Activated CD4-positive, alpha-beta T cell treated with anti-CD3 and anti-CD28 coated beads, Interleukin-2, amount 50 U/mL, for 48 hours (primary cell): ENCODE measurements at places on chromosomes 1 and 21.

DNA sequence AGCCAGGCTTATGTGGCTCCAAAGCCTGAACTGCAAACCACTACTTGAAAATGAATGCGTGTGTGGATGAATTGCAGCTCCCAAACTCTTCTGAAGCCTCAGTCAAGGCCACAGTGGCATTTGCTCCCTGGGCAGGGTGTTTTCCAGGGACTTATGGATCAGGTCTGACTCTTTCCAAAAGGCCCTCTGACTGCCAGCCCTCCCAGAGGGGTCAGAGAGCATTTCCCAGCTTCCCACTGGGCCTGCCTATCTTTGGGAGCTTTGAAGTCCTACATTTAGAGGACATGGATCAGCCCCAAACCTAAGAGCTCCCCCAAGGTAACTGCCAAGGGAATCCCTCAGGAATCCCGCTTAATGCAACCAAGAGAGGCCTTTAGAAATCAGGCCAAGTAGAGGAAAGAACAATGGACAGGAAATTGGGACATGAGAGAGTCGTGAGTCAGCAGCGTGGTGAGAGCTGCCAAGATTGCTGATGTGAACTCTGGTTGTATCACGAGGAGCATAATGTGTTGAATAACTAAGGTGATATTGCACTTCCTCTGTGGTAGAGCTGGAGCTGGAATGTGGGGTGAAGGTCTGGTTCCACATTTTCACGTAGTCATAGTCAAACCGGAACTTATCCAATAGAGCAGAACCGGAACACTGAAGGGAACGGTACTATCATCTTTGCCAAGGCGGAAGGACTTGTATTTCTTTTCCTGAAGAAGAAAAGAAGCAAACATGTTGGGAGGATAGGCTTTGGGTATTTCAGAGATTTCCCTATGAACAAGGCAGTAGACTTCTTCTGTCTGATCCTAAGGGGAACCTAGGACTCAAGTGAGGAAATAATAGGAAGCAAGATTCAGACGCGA, 99.4 kb upstream of the JUN start:
- DNase-seq: no peak

DNA sequence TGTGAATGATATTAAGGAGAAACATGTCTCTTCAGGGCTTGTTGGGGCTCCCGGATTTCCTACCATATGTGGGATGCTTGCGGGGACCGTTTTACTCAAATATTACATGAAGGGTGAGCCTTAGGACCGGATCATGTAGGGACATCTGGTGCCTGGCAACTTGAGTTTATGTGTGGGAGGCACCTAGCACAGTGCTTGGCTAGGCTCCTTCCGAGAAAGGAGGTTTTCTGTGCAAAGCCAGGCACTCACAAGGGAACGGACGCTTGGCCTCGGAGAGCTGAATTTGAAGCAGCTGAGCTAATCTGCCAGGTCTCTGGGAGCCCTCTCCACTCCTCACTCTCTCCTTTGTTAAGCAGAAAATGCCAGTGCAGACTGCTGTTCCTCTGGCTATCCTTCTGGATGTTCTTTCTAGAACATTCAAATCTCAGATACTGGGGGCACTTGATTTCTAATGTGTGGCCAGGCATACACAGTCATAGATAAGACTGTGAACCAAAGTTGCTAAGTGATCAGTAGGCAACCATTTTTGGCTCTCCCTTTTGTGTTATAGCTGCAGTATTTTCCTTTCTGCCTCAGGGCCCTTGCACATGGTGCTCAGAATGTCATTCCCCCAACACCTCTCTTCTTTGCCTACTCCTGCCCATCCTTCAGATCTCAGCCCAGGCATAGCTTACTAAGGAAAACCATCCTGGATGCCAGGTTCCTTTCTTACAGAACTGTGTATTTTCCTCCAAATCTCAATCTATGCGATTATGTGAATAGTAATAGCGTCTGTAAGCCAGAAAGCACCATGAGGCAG, 216.6 kb upstream of the CSF3R start:
- no peak for DNase-seq

- no peak for DNase-seq
Observed at GRCh38 chr1:3733883-3734589, 18.2 kb upstream of the CCDC27 start.

GRCh38 chr21:29186246-29186645, 55.8 kb downstream of the MAP3K7CL start:
- no peak for DNase-seq

GRCh38 chr1:205325334-205325884, 3.9 kb upstream of the NUAK2 start:
- DNase-seq: peak; percentile 70

DNA sequence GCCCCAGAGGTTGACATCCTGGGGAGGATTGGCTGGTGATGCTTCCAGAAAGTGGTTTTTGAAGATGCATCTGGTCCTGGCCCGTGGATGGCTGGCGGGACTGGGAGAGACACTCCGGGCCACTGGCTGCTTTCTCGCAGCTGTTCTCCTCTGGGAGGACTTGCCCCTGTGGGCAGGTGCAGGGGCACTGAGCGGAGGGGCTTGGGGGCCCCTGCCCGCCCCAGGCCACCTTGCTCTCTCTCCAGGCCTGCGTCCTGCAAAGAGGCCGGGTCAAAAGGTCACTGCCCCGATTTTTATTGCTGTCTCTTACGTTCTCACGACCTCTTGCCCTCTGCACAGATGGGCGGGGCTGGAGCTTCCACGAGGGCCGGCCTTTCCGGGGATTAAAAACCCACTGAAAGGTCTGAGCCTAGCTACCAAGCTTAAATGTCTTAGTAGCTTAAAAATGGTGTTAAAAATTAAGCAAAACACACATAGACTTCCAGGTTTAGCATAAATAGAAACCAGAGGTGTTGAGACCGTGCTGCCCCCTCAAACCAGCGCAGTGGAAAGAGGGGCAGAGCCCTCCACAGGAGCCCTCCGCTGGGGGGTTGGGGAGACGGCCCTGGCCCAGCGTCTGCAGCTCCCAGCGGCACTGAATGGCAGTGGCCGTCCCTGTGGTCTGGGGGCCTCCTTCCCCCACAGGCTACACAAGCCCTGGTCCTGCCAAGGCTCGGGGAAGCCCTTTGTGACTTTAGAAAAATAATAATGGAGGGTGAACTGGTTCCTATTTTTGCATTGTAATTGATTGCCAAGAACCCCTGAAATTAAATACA, 43.9 kb downstream of the SKI start:
- no peak for DNase-seq

- peak; percentile 66 for DNase-seq
Observed at GRCh38 chr1:201385299-201385891, 7.9 kb upstream of the TNNT2 start.

DNA sequence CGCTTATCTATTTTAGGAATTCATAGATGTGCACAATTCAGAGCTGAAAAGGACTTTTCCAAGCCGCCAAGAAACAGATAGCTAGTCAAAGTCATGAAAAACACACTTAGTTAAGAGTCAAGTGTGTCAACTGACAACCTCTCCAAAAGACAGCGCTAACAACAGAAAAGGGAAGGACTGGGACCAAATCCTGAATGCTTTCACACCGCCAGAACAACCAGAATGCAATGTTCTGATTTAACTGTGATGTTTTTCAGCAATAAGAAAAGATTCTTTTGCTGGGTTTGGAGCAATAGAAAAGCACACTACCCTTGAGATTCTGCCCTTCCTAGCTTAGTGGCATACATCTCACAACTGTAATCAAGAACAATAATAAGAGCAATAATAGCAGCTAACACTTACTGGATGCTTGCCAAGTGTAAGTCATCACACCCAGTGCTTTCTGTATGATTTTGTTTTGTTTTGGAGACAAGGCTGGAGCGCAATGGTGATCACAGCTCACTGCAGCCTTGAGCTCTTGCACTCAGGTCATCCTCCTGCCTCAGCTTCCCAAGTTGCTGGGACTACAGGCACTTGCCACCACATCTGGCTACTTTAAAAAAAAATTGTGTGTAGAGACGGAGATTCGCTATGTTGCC, 33.9 kb upstream of the SDC3 start:
- DNase-seq: no peak

DNA sequence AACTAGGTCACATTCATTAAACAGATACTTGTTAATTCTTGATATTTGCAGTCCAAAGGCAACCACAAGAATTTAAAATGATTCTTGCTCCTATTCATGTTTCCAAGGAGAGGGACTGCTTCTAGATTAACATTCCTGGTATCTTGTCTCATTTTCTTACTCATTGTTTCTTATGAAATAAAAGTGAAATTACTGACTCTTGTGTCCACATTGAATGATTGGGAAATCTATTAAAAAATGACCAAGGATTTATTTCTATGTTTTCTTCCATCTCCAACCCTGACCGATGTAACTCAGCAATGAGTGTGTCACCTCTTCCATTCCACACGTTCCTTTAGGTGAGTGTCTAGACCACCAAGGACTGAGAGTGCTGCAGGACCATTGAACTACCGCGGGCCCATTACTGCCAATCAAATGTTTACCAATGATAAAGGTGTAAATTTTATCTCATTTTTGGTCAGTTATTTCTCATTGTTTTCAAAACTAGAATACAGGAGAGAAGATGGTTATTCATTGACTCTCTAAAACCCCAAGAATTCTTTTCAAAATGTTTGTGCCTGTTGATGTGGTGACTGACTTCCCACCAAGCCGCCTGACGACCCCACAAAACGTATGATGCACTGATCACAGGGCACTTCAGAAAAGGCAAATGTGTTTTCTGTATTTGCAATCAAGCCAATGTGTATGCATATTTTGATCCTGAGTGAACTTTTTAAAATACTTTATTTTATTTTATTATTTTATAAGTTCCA, 414.6 kb upstream of the PTBP2 start:
- no peak for DNase-seq

GRCh38 chr1:228841632-228842031, 106.4 kb downstream of the RHOU start:
- no peak for DNase-seq

DNA sequence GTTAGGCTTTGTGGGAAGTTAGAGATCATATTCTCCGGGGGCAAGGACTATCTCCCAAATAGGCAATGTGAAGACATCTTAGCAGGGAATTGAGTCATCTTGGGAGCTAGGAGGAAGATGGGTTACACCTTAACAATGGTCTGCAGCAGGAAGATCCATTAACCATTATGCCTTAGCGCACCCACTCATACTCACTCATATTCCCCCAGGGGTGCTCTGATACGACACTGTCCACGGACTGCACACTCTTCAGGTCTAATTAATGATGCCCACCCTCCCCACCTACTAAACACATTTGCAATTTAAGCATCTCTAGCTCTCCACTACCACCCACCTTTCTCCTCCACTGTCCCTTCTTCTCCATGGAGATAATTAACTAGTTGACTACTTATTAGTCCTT, 857 bp upstream of the AK5 start:
- DNase-seq: no peak

DNA sequence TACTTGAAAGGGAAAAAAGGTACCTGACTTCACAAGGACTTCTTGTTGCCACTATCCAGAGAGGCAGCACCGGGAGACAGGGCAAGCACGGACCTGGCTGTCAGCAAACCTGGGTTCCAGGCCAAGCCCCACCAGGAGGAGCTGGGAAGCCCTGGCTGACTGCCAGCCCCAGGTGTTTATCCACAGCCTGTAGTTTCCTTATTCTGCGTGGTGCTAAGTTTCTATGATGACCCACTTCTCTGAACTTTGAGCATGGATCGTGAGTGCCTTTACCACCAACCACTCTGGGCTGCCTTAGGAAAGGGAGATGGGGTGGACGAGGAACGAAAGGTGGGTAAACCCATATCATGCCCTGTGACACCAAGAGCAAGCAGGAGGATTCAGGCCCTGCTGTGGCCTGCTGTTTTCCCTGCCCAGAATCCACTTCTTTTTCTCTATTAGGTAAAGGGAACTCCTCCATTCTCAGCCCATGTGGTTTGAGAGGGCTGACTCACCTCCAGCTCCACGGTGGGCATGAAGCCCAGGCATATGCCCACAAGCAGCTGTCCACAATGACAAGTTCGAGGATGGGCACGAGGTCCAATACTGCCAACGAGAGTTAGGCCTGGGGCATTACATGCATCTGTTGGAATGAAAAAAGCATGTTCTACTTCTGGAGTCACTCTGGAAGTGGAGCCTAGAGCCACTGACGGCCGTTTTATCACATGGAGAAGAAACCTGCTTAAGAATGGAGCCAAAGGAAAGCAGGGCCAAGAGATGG, 20.3 kb downstream of the TSPAN2 start:
- DNase-seq: no peak

DNA sequence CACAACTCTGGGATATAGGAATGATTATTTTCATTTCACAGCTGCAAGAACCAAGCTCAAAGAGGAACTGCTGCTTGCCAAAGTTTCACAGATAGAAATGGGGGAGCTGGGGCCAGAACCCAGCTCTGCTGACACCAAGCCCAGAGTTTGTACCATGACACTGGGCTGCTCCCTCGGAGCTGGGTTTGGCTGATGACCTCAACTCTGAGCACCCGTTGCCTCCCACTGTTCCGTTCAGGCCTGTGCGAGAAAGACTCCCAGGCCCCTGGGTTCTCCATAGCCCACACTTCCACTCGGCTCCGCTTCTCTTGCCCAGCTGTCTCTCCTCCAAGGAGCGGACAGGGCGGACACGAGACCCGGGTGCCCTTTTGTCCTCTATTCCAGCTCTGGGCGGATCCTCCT, 55.2 kb downstream of the NGF start:
- DNase-seq: no peak

DNA sequence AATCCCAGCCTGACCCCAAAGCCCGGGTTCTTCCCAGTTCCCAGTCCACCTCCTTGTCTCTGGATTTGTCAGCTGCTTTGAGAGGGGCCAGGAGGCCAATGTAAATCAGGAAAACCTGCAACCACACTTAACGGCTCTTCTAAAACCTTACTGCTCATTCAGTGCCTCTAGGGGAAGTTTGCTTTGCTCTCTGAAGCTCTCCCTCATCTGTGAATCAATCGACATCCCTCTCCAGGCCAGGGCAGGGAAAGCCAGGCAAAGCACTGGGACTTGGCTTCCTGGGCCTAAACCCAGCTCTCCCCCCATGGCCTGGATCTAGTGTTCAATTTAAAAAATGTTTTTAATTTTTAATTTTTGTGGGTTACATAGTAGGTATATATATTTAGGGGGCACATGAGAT, 9.3 kb downstream of the NKAIN1 start:
- DNase-seq: no peak

DNA sequence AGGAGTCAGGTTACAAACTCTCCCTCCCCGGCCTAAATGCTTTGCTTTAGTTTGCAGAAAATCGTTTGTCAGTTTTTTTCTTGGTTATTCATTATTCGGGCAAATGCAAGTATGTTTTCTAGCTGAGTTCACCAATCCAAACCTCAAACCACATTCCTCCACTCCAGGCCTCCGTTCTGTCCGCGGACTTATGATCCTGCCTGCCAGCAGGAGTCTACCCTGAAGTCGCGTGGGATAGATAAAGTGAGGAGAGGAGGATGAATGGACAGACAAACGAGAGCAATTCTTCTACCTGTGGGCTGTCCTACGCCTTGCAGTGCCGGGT, 1.3 kb downstream of the ADAMTS1 start:
- DNase-seq: no peak

DNA sequence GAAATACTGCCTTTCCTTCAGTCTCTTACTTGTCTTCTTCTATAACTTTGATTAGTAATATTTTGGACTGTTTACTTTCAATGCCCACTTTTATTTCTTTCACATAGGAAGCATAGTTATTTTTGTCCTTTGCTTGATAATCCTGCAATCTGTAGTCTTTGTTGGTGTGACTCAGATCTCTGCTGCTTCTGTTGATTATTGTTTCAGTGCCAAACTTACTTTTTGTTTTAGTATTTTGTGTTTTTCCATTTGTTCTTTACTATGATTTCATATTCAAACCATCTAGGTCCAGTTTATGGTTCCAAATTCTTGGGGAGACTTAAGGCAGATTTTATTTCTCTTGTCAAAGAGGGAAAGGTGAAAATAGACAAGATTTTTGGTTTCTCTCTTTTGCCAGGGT, 399.9 kb downstream of the HLX start:
- no peak for DNase-seq
